Muscle of back (tissue), 13 donors: ENCODE measurements at places on chromosomes 5 and 9. TPM values are rescaled to one million over a fixed set of nuclear protein-coding genes. Genes with fewer than 3 reads are reported as not detected.
A peak's percentile ranks its signal among the peaks of the same experiment; 100 is the strongest.

GRCh38 chr5:1497242-1497777 is 26.4 kb downstream of the LPCAT1 start:
- no peak for DNase-seq

GRCh38 chr5:132238901-132239500 is 11.3 kb upstream of the P4HA2 start:
- no peak for DNase-seq

DNA sequence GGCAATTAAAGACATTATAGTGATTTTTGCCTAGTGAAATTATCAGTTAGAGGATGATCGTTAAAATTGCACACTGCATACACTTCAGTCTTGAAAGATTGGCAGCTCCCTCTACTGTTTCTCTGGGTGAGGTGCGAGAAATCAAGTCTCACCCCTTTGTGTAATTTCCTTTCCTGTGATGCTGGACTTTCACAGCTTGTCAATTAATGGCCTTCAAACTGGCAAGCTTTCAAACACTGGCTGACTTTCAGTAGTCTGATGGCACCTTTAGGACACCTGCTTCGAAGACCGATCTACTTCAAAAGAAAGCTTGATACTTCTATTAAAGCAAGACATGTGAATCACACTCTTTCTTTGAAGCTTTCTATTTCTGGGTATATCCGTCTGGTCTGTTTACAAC is 706.7 kb upstream of the PTPRD start:
- DNase-seq: no peak

DNA sequence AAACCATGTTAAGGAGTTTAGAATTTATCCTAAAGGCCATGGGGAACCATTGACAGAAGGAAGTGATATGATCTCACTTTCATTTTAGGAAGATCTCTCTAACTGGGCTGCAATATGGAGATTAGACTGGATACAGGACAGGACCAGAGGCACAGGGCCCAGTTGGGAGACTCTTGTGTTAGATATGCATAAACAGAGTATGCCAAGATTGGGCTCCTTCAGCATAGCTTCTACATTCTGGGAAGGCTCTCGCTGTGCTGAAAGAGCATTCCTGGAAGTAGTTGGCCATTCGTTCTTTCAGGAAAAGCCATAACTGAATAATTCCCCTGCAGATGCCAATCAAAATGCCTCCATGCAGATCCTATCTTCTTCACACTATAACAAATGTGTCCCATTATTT is 204.5 kb downstream of the CWC27 start:
- no peak for DNase-seq

GRCh38 chr9:126989847-126990842 is 75.6 kb downstream of the RALGPS1 start:
- DNase-seq: peak; percentile 74

DNA sequence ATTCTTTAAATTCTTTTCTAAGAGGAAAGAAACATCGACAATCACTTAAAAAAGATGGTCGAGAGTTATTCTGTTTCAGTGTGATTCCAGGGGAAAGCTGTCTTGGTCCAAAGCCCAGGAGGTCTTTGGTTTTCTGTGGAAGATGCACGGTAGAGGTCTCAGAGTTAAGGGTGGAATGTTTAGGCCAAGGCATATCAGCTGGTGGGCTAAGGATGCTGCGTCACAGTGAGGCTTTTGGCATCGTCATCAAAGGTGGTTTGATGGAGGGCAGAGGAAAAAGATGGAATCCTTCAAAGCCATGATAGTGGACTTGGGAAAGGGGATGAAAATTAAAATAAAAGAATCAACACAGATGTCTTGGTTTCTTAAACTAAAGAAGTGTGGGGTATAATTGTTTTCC is 137.3 kb upstream of the ANKH start:
- DNase-seq: no peak

GRCh38 chr5:111472579-111472978 is 39.8 kb downstream of the STARD4 start:
- DNase-seq: peak; percentile 29

GRCh38 chr5:125045646-125046045 is 299.2 kb upstream of the ZNF608 start:
- no peak for DNase-seq

GRCh38 chr5:122727112-122727541 is 47.8 kb upstream of the SNX2 start:
- DNase-seq: peak; percentile 44

GRCh38 chr9:118991366-118992285 is 377.6 kb downstream of the BRINP1 start:
- DNase-seq: no peak

DNA sequence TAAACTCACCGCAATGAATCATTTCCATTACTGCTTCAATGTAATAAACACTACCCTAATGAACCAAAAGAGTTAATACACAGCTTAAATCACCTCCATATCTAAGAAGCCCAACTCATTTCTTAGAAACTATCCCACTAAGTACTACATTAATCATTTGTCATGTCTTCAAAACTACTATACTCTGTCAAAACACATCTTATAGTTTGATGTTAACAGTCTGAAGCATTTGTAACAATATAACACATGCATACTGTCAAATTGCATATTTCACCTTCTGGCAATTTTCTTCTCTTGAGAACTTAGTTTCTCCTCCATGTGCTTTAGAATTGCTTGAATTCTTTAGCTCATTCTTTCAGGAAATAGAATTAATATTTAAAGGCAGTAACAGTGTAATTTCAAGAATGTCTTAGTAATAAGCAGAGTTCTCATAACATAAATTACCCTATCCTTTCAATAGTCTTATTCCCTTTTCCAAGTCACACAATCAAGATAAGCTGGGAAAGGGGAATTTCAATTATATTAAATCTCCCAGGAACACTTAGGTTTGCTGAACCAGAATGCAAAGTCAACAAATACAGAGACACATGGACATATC is 199.7 kb downstream of the ATPSCKMT start:
- DNase-seq: no peak

DNA sequence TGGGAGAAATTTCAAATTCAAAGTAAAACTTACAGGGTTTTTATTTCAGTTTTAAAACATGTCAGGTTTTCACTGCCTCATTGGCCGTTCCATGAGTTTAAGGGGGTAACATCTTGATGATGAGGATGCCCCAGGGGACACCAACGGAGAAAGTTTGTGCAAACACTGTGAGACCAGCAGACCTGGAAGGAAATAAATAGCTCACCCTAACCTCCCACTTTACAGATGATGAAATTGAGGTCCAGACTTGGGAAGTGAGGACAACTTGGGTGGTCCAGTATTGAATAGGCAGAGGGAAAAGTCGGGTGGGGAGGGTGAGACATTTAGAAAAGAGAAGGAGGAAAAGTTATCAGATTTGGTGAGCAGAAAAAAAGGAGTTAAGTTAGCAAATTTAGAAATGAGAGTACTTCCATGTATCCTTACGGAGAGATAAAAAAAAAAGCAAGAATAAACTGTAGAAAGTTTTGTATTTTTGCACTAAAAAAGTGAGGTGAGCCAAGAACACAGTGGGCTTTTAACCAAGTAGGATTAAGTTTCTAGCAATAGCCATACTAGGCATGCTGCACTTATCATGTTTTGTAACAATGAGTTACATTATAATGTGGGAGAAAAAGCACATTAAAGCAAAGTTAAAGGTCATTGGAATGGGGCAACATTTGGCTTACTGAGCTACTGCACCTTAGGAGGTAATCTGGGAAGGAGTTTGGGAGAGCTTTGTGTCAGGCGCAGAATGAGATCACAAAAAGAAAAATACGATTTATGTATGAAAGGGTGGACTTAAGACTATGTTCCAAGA is 125.1 kb downstream of the GAS1 start:
- no peak for DNase-seq

Gene RORB
- polyA plus RNA-seq: 0.15 TPM

Gene PCDHGA10
- polyA plus RNA-seq: 2.2 TPM

Gene RANBP17
- polyA plus RNA-seq: 7.6 TPM

Gene LHX2
- polyA plus RNA-seq: 1.1 TPM

Gene FBP2
- polyA plus RNA-seq: 34.3 TPM

Gene CEL
- 2.2 TPM for polyA plus RNA-seq

Gene SPINK7
- 0.38 TPM for polyA plus RNA-seq

Gene CCL27
- polyA plus RNA-seq: 0.81 TPM

Gene FOXD4L3
- 0.31 TPM for polyA plus RNA-seq
